ENCODE measurements at places on chromosomes 11 and 22.

- DNase-seq: no peak
Measured at GRCh38 chr22:36369922-36370791, 17.6 kb downstream of the MYH9 start.

GRCh38 chr11:17722000-17722643 lies 2.8 kb downstream of the MYOD1 start:
- no peak for DNase-seq

DNA sequence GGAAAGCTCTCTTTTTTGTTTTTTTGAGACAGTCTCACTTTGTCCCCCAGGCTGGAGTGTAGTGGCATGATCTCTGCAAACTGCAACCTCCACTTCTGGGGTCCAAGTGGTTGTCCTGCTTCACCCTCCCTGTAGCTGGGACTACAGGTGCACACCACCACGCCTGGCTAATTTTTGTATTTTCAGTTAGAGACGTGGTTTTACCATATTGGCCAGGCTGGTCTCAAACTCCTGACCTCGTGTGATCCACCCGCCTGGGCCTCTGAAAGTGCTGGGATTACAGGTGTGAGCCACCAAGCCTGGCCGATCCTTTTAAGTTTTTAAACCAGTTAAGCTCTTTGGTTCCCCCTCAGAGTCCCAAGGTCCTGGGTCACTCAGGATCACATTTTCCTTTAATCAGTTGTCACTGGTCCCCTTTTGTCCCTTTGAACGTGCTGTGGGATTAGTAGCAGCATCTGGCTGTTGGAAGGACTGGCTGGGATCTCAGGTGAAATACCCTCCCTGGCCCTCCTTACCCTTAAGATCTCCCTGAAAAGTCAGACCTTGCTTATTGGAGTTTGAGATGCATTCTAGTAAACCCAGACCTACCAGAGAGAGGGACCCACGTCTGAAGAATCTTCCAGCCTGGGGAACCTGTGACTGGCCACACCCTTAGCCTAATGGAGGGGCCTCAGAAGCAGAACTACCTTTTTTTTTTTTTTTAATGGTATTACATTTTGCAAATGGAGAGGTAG lies 8.1 kb downstream of the MALAT1 start:
- no peak for DNase-seq

DNA sequence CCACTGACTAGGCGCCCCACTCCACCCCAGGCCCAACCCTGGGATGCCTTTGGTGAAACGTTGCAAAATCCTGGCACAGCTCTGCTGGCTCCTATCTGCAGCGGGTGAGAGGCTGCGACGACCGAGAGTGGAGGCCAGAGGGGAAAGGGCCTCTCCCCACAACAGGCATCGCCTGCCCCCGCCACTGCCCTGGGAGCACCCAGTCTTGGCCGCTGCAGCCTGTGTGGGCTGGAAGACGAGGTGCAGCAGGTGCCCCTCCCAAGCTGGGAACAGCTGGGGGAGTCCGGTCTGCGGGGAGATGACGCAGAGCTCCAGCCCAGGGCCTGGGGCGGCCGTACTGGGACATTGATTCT lies 4.2 kb upstream of the PIM3 start:
- DNase-seq: no peak

Measured in activated CD4-positive, alpha-beta T cell treated with anti-CD3 and anti-CD28 coated beads for 24 hours (primary cell).